HCT116 (cell line): ENCODE measurements at places on chromosomes 11 and 22.

GRCh38 chr22:47822422-47822821 lies 1060.0 kb downstream of the TBC1D22A start:
- DNase-seq, result no peak

GRCh38 chr11:133697161-133697560 lies 148.2 kb downstream of the SPATA19 start:
- no peak for DNase-seq

DNA sequence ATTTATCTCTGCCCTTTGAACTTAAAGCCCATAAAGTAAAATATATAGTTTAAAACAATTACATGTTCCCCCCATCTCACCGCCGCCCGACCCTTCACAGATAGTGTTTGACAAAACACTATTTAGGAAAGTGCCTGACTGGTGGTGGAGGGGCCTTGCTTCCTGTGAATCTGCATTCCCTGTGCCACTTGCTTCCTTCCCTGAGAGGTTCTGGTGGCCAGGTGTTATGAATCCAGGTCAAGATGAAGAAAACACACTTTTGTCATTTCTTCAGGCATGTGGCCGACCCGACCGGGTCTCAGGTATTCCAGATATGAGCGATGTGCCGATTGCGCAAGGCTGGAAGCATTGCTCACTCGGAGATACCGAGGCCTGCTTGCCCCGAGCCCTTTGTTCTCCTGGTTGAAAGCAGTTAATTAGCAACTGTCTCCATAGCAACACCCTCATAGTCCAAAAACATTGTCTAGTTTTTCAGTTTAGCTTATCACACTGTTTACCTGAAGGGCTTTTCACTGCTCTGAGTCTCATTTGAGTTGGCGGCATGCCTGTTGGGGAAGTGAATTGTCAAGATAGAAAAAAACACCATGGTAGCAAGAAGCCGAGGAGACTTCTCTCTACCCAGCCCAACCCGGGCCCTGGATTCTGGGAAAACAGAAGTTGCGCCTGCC lies 128.3 kb downstream of the TEAD1 start:
- DNase-seq, result peak; percentile 97

- DNase-seq, result no peak
Observed at GRCh38 chr11:3989921-3990290, 104.7 kb upstream of the RRM1 start.

GRCh38 chr11:31810779-31811647 lies at the start of gene PAX6:
TSS of gene PAX6 (minus strand) at chr11:31811322. CDS start at chr11:31806411, 4,911 bp downstream.
- DNase-seq, result peak; percentile 21

- no peak for DNase-seq
Observed at GRCh38 chr11:125102510-125102909, 8.9 kb downstream of the TMEM218 start.

GRCh38 chr11:123179586-123179985 lies 15.5 kb downstream of the CLMP start:
- DNase-seq, result no peak

- DNase-seq, result no peak
Observed at GRCh38 chr11:134355656-134356055, 23.9 kb downstream of the GLB1L2 start.

GRCh38 chr11:85718126-85718943 lies 32.3 kb upstream of the CCDC89 start:
- DNase-seq, result no peak
